ENCODE measurements at places on chromosomes 5 and 9.

GRCh38 chr5:163567811-163568210 is 62.4 kb downstream of the MAT2B start:
- DNase-seq: no peak

DNA sequence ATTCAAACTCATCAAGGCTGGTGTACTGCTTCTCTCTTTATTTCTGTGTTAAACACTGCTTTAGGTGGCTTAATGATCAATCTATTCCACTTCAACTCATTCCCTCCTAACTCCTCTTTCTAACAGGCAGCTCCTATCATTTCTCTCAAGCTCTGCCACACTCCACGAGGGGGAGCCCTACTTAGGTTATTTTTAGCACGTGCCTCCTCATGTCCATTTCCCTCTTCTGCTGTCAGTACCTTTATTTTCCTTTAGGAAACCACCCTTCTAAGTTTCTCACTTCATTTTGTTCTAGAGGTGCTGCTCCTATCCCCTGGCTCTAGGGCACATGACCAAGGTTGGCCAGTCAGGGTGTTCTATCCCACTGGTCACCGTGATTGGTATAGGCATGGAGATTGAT is 6.7 kb upstream of the BRINP1 start:
- no peak for DNase-seq

DNA sequence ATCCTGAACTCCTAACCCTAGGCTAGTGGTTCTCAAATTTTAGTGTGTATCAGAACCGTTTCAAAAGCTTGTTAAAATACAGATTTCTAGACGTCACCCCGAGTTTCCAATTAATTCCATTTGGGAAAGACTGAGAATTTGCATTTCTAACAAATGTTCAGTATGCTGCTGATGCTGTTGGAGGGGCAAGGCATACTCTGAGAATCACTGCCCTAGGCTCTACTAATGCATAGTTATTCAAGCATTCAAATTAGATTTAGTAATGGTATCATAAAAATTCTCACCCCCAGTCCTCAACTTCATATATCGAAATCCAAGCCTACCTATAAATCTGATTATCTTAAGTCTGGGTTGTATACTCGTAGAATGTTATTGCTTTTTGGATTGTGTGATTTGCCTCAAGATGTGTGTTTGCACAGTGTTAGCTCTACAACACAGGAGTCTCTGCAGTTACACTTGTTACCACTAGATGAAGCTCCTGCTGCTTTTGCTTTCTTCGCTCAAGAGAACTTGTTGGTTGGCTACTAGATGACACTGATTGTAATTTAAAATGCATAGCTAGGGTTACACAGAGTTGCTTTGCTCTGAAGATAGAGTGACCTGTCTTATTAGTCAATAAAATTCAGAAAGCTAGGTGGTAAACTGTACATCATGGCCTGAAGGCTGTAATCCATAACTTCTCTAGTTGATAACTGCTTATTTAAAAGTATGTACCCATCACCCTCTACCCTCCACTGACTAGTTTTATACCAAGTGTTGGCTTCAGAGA is 7.5 kb upstream of the ERAP2 start:
- DNase-seq: peak; percentile 76

DNA sequence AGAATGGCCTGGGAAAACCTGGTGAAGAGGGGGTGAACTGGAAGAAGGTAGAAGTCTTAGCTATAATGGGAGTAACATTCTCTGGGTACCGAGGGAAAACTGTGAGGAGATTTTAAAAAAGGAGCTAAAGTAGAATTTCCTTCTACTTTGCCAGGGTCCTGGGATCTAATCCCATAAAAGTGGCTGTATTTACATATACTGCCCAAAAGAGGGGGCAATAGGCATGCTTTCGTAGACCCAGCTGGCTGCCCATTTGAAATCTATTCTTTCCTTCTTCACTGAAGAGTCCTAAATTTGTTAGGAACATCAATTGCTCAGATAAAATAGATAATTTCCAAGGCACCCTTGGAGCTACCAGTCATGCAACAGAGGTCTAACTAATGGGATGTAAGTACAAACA is 159.2 kb downstream of the CDC42SE2 start:
- DNase-seq: no peak

GRCh38 chr5:35804201-35804653 is 52.5 kb upstream of the IL7R start:
- no peak for DNase-seq

DNA sequence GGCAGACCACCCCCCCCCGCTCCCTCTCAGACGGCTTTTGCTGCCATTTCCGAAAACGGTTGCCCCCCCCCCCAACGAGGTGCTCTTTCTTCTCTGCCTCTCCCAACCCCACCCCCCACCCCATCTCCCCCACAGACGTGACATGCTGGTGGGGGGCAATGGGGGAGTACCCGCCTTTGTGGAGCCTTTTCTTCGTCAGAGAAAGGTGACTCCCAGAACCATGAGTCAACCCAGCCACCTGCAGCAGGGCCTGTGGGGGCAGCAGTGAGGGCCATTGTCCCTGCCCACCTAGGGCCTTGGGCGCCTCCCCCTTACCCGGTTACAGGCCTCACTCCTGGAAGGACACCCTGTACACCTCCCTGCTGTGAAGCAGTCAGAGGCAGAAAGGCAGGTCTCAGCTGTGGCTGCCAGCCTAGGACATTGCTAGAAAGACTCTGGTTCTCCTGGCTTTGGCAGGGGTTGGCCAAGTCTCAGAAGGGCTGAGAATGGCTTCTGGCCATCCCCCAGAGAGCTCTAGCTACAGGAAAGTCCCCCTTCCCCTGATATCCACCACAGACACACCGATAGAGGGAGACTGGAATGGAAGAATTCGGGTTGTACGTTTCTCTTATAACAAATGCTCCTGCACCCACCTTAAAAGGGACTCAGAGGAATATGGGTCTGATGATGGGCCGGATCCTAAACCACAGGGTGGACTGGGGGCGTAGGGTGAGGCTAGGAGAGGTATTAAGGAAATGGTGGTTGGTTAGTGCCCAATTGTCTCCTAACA is 2.2 kb downstream of the DNAJB5 start:
- DNase-seq: peak; percentile 42

DNA sequence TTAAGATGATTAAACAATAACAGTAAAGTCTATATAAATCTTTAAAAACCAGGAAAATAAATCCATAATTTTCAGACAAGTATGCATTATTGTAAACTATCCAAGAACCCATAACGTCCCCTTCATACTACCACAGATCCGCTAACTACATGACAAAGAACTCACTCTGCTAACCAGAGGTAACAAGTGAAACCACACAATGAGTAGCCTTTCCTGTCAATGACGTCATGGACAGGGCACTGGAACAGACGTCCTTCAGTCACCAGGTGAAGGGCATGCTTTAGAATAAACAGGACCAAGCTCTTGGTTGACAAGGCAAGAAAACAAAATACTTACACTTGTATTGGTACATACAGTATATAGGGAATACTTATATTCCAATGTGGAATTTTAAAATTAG is 45.2 kb downstream of the RNF130 start:
- peak; percentile 47 for DNase-seq

- DNase-seq: no peak
Observed at GRCh38 chr9:95129476-95130291, 187.8 kb downstream of the FANCC start.

- no peak for DNase-seq
Observed at GRCh38 chr5:79200573-79201183, 35.3 kb upstream of the JMY start.

- DNase-seq: no peak
Observed at GRCh38 chr9:38018241-38018957, 50.6 kb downstream of the SHB start.

GRCh38 chr5:119078861-119079260 is 8.0 kb downstream of the DMXL1 start:
- DNase-seq: no peak

DNA sequence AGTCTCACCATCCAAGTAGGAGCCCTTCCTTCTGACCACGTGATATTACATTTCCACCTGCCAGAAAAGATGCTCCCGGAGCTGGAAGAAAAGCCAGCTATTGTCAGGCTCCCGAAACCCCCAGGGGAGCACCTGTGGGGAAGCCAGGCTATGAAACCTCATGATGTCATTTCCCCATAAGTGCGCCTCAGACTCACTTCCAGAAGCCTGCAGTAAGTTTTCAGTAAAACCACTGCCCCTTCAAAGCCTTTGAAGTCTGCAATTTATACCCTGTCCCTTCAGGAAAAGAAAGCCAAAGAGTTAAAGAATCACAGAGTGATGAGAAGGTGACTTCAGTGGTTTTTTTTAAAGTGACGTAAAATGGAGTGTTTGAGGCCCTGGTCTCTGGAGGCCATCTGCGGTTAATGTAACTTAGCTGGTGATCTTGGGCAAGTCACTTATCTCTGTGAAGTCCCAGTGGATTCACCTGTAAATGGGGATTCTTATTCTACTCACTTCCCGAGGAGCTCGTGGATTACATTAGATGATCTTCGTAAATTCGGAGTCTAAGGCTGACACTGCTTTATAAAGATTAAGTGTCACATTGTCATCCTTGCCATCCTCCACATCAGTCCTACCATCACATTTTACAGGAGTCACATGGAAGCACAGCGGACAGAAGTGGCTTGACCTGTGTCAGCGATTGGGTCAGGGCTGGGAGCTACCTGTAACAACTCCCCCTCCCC is 2.6 kb upstream of the SEMA6A start:
- no peak for DNase-seq
